Left renal cortex interstitium (tissue), 4 donors: ENCODE measurements at places on chromosomes 4 and X.

DNA sequence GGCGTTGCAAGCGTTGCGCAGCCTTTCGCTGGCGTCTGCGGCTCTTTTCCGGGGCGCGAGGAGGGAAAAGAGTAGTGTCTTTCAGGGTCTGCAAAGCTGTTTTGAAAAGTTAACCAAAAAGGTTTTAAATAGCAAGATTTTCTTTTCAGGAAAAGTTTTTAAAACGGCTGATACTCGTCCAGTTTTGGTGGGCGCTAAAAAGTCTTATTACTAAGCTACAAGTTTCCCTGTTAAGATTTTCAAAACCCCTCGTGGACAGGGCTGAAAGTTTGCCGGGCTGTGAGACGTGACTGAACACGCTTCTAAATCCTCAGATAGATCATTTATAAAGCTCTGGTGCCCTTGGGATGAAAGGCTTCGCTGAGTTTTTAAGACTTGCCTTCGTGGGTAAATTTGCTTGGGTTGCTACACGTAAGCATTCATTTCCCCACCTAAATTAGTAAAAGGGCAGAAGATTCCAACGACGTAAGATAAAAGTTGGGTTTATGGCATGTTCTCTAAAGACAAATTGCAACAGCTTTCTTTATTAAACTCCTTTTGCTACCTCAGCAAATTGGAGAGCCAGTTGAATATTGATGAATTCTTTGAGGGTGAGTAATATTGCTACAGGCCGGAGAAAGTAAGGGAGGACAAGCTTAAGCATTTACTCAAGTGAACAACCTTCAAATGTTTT lies 91.5 kb downstream of the HPRT1 start:
- no peak for DNase-seq

DNA sequence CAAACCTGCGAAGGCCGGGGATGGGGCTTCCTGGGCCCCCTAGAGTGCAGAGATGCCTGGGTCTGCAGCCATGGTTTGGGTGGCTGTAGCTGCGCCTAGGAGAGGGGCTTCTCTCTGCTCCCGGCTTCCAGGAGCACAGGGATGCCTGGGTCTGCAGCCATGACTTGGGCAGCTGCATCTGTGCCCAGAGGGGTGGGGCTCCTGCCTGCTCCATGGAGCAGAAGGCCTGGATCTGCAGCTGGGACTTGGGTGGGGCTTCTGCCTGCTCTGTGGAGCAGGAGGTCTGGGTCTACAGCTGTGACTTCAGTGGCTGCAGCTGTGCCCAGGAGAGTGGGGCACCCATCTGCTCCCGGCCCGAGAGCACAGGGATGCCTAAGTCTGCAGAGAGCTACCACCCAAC lies 20.8 kb downstream of the SPON2 start:
- no peak for DNase-seq

- no peak for DNase-seq
Observed at GRCh38 chrX:153306527-153307115, 14.9 kb downstream of the PNMA6F start.

DNA sequence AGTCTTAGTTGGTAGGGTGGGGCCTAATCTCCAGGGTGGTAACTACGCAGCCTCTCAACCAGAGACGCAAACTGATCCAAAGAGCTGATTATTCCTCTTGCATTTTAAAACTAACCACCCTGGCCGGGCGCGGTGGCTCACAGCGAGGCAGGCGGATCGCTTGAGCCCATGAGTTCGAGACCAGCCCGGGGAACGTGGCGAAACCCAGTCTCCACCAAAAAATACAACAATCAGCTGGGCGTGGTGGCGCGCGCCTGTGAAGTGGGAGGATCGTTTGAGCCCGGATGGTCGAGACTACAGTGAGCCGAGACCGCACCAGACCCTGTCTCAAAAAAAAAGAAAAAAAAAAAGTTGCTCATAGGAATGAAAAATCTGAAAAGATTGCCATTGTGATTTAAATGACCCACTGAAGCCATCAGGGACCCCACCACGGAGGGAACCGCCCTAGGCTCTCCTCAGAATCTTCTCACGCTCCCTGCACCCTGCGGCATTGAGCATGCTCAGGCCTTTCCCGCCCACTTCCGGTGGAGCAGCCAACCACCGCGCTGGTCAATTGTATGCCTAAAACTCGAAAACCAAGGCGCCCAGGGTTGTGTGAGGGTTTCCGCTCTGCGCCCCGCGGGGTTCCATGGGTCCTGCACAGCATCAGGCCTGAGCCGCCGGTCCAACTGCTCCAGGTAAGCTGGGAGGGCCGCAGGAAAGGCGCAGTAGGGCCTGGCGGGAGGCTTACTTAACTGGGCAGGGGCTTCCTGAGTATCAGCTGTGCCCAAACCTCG lies at the start of gene TRIM60:
TRIM60 (plus strand) TSS at position 564 of the 776 bp plus-strand sequence. CDS start 8,074 bp downstream, outside the sequence.
- no peak for DNase-seq

DNA sequence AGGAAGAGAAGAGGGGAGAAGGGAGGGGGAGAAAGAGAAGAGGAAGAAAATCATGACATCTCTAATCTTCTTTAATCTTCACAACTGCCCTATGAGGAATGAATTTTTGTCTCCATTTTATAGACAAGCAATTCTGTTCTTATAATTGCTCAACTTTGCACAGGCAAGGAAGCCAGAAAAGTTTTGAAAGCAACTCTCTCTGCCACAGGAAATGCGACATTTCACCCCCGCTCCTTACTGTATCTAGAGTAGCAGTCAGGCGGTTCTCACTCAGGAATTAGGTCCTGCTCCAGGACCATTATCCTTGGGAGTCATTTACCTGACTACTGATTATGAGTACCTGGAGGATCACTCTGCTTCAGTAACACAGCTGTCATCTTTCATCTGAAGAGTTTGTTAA lies 69.2 kb upstream of the FAM9A start:
- DNase-seq = no peak

DNA sequence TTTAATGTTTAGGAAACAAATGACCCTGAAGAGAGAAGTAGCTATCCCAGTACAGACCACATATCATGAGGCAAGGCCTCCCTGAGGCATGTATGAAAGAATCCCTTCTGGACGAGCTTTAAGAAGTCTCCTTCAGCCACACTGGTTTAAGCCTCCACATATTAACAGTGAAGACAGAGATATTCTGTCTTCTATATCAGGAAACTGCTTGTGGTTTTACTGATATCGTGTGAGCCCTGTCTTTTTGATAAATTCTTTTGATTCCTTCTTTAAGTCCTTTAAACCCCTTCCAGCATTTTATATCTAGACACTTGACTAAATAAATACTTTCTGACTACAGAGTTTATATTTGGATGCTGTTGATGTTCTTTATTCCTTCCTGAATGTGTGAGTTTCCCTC lies 45.9 kb upstream of the GPC4 start:
- no peak for DNase-seq

DNA sequence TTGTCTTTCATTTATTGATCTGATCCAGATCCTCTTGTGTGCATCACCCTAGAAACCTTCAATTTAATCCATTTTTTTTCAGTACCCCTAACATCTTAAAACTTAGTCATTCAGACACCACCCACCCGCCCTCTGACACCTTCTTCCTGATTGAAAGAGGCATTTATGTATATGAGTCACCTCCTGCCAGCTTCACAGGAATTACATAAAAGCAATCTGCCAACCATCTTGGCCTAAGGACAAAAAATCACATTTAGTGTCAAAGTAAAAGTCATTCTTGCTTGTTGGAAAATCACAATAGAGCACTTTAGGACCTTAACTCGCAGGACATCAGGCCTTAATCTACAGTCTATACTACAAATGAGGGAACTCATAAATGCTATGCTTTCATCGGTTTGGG lies 52.1 kb downstream of the NDST3 start:
- DNase-seq = no peak

- peak; percentile 13 for DNase-seq
Observed at GRCh38 chr4:10619220-10619619, 65.3 kb downstream of the CLNK start.

GRCh38 chr4:84451546-84451945 lies 47.5 kb downstream of the NKX6-1 start:
- DNase-seq = no peak
